Activated T-helper 1 cell treated with anti-CD3 and anti-CD28 coated beads, Interleukin-2, amount 50 U/mL, for 16 hours (primary cell): ENCODE measurements at places on chromosomes 2 and 18.

DNA sequence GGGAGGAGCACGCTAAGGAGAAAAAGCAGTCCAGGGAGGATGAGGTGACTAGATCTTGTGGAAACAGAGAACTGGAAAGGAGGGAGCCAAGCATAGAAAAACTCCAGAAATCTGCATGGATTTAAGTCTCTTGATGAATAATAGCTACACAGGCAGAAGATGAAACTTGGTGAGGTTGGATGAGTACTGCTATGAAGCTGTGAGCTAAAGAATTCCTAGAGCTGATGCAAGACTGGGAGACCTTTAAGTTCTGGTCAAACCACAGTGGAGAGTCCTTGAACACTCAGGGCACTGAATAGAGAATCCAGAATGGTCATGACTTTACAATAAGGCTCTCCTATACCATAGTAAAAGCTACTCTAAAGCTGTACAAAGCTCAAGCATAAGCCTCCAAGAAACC, 18.4 kb upstream of the PIEZO2 start:
- no peak for DNase-seq

DNA sequence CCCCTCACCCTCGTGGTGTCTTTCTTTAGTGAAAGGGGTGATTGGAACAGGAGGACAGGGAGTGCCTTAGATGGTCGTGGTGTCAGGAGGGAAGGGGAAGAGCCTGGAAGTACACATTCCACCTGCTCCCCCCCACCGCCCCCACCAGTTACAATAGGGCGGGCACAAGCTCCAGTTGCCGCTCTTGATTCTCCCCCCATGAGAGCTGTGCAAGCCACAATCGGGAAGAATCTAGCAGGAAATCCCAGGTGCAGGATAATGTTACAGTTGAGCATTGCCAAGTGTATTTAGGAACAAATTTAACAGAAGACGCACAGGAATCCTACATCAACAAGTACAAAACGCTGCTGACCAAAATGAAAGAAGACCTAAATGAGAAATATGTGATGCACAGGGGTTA, 73.6 kb downstream of the ASAP2 start:
- no peak for DNase-seq

DNA sequence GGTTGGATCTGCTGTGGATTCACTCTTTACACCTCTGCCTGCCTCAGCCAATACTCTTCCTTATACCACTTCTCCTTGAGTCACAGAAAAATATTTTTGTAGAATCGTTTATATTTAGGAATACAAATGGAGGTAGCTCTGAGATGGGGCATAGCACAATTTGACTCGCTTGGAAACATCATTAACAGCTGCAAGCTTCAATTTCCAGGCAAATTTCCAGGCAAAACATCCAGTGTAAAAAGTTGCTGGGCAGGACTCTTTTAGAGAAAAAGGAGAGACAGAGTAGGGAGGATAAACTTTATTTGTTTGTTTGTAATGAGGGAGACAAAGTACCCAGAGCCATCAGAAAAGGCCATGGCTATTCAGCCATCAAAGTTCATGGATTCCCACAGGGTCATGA, 74.4 kb upstream of the SOX11 start:
- no peak for DNase-seq

- DNase-seq: no peak
These were observed 10.0 kb upstream of the GCA start for GRCh38 chr2:162333968-162334367.
